ENCODE measurements at places on chromosomes 2 and 18. TPM values are rescaled to one million over a fixed set of nuclear protein-coding genes. Genes with fewer than 3 reads are reported as not detected.

- no peak for DNase-seq
These were observed 73.8 kb upstream of the RAB6C start for GRCh38 chr2:129905664-129906081.

GRCh38 chr2:22124003-22124402, 1000.2 kb downstream of the TDRD15 start:
- no peak for DNase-seq

ERFE gene
- total RNA-seq, result 3.4 TPM

DNA sequence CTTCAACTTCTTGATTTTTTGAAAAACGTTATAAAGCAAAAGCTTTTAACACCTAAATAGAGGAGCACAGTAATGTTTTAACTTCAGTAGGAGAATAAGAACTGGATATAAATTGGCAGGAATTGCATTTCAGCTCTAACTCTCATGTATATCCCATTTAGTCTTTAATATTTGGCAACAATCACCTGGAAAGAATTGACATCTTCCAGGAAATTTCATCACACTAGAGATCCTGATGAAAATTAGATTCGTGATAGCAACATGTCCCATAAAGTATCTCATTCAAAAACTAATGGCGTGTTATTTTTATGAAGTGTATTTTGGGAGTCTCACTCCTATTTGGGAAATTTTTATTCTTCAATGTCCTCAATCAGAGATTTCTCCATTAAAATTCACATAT, 131.1 kb upstream of the DNAJC10 start:
- DNase-seq, result no peak

DNA sequence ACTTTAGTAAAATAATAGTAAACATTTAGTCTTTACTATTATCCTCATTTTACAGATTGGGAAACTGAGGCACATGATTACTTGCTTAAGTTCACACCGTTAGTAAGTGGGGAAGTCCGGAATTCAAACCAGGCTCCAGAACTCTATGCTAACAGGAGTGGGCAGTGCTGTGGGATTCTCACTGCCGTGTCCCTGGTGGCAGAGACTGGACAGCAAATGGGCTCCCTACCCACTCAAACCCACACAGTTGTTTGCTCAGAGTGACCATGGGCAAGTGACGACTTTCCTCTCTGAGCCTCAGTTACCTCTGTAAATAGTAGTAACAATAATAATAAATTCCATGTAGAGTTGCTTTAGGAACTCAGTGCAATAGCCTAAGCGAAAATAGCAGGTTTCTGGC, 24.0 kb downstream of the MAIP1 start:
- no peak for DNase-seq

- no peak for DNase-seq
These were observed 33.5 kb downstream of the CIB4 start for GRCh38 chr2:26607698-26608097.
